ENCODE measurements at places on chromosomes 2 and 18.
A peak's percentile ranks its signal among the peaks of the same experiment; 100 is the strongest.

GRCh38 chr18:24486684-24487083 lies 26.2 kb downstream of the HRH4 start:
- DNase-seq = no peak

DNA sequence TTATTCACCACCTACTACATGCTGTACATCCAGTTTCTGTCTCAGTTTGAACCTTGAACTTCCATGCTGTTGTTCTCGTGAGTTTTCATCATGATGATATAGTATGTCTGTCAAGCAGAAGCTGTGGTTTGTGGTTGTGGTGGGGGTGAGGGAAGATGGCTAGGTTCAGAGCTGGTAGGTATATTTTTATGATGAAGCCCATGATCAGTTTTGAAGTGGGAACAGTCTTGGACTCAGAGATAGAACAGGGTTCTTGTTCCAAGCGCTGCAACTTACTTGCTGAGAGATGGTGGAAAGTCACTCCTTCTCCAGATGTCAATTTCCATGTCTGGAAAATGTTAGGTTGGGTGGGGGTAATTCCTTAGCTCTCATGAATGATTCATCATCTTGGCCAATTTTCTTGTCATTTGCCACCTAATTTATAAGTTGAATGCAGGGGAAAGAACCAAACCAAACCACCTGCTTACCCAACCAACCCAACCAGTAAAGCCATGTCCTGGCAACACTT lies 21.6 kb downstream of the PMAIP1 start:
- DNase-seq = no peak

DNA sequence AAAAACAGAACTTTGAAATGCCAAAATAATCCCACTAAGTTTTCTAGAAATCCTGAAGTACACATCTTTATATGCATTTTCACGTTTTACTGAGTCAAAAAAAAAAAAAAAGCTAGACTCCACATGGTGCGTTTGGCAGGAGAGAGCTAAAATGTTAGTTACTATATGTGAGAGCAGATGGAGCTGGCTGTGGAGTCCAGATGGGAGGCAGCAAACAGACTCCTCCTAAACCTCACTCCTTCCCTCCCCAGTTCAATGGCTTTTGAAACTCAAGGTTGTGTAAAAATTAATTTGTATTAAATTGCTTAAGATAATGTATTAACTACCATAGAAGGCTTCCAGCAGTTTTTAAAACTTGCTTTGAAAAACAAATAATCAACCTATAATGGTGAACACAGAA lies 248.8 kb downstream of the AGPS start:
- no peak for DNase-seq

DNA sequence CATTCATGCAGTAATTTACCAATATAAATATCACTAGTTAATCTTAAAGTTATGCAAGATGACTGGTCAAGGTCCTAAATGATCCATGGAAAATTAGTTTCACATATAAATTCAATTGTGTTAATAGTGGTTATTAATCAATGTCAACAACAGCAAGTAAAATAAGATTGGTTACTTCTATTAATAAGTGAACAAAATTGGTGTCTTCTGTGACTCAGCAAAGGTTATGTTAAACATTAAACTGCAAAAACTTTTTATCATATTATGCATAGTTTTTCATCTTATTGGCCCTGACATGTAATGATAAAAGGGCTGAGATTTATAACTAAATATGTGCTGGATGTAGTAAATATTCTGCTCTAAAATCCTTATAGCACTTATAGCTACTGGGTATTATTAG lies 359.0 kb upstream of the UBE2E3 start:
- DNase-seq = no peak

DNA sequence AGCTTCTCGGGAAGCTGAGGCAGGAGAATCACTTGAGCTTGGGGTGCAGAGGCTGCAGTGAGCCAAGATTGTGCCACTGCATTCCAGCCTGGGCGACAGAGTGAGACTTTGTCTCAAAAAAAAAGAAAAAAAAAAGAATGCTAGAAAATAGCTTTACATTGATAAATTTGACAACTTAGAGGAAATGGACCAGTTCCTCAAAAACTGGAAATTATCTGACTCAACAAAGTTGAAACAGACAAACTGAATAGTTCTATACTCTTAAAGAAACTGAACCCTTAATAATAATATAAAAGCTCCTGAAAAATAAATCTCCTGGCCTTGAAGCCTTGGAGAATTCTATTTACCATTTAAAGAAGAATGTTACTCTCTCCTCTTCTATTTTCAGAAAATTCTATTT lies 151.0 kb upstream of the BCL2L11 start:
- no peak for DNase-seq

GRCh38 chr2:60413814-60414168 lies 139.7 kb downstream of the BCL11A start:
- DNase-seq = no peak

DNA sequence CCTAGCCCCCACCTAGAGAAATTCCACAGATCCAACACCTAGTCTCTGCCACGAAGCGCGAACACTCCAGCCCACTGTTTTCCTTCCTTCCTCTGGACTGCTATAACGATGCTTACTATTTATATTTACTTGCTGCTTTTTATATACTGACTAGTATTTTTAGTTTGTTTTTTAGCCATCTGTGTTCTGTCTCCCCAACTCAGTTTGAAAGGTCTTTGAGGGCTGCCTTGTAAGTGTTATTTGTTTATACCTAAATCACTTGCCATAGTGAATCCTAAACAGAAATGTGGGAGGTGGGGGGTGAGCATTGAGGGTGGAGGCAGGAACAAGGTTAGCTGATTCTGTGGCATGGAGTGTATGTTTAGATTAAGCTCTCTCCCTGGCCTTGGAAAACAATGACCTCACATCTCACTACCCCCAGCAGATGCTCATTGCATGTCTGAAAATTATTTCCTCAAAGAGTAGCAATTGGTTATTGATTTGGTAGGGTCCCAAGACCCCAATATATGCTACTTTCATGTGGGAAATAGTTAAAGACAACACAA lies 1.1 kb upstream of the NCKAP5 start:
- DNase-seq = no peak

DNA sequence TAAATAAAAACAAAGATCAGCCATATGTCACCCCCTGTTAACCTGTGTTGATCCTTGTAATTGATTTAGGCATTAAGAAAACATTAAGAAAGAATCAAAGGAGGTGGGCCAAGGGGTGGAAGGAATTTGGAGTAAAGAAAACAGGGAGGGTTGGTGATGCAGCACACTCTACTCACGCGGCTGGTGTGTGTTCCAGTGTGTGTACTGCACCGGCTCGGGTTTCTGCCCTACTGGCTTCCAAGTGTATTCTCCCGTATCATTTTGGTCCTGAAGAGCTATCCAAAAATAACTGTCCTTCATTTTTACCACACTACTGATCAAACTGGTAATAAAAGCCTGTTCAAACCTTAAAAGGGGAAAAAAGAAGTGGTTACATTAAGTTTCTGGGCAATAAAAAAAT lies 56.9 kb downstream of the PLA2R1 start:
- no peak for DNase-seq

- DNase-seq = no peak
These were observed 26.7 kb upstream of the MBOAT2 start for GRCh38 chr2:9030190-9030589.

DNA sequence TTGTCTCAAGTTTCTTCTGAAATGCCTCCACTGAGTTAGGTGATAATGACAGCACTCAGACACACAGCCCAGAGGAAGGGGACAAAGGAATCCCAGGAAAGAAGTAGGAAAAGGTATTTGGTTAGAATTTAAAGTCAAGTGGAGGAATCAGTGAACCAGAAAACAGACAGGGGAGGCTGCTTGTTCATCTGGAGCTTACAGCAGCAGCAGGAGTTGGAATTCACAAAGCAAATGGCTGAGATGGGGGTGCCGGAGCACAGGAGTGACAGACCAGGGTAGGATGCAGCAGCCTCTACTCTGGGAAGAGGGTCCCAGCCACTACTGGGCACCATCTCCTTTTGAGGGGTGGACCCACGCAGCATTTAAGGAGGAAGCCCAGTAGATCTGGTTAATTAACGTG lies 104.8 kb downstream of the ST6GAL2 start:
- no peak for DNase-seq

DNA sequence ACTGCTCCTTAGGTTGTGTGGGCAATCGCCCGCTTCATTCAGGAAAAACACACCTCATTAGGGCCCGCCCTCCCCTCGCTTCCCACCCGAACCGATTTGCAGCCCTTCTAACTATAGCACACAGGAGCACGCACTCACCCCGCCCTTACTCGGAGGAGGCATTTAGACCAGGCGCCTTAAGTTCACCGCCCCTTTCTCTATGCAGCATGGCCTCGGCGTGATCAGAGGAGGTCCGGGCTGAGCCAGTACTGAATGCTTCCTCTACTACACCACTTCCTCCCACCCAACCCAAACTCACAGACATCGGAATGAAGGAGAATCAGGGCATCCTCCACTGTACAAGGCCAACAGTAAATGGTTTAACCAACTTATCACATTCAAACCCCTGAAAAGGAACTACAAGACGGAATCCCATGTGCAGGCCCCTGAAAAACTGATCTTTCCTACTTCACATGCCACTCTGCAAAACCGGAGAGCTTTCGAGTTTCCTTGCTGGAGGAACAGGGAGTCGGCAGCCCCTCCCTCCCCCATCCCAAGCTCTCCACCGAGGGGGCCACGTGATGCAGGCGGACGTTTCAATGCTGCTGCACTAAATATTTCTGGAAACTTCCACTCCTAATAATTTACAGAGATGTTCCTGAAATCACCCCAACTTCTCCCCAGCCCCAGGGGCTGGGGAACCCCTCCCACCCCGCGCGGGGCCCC lies 1.4 kb downstream of the XPO1 start:
- DNase-seq = peak; percentile 95

DNA sequence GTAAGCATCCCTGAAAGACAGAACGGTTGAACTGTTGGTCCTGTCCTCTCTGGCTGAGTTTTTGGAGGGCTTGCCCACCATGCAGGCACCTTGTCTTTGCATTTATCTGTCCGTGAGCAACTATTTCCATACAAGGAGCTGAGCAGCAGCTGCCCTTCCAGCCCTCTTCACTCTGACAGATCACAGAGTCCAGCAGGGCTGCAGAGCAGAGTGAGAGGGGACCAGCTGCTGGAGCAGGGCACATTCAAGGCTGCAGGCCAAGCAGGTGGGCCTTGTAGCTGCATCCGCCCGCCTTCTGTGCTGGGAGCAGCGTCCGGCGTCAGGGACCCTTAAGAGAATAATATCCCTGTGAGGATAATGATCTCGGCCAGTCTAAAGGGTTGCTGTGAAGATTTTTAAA lies 9.5 kb downstream of the SMYD1 start:
- DNase-seq = no peak

GRCh38 chr2:172859581-172860335 lies 124.1 kb downstream of the RAPGEF4 start:
- DNase-seq = no peak

- no peak for DNase-seq
These were observed 74.7 kb upstream of the TEX51 start for GRCh38 chr2:126823951-126824350.

GRCh38 chr18:47594621-47595086 lies 335.8 kb downstream of the SMAD2 start:
- DNase-seq = no peak

GRCh38 chr18:9475643-9476591 lies 604 bp downstream of the RALBP1 start:
- DNase-seq = no peak

DNA sequence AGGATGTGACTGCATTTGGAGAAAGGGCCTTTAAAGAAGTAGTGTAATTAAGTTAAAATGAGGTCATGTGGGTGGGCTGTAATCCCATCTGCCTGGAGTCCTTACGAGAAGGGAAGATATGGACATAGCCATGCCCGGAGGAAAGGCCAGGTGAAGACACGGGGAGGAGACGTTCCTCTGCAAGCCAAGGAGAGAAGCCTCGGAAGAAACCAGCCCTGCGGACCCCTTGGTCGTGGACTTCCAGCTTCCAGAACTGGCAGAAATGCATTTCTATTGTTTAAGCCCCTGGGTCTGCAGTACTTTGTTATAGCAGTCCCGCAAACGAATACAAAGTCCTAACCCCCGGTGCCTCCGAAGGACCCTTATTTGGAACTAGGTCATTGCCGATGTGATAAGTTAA lies 87.6 kb upstream of the TAF1B start:
- no peak for DNase-seq

DNA sequence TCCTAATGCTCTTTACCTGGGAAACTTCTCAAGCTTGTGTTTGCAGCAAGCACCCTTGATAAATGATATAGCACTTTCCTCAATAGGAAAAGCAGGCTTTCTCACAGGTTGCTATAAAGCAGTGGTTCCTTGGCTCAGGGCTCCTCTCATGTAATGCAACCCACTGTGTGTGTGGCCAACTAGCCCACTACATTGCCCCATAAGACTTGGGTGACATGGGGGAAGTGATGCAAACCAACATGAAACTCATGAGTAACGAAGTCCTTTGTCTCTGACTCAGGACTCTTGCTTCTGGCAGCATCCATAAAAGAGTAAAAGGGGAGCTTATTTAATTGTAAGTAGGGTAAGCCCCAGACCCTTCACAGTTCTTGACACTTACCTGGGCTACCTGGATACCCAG lies 106.9 kb downstream of the COL4A4 start:
- DNase-seq = no peak

GRCh38 chr2:63268946-63269345 lies 218.3 kb downstream of the OTX1 start:
- no peak for DNase-seq

Data from A549 (cell line).